ENCODE measurements at places on chromosomes 13 and 19.

DNA sequence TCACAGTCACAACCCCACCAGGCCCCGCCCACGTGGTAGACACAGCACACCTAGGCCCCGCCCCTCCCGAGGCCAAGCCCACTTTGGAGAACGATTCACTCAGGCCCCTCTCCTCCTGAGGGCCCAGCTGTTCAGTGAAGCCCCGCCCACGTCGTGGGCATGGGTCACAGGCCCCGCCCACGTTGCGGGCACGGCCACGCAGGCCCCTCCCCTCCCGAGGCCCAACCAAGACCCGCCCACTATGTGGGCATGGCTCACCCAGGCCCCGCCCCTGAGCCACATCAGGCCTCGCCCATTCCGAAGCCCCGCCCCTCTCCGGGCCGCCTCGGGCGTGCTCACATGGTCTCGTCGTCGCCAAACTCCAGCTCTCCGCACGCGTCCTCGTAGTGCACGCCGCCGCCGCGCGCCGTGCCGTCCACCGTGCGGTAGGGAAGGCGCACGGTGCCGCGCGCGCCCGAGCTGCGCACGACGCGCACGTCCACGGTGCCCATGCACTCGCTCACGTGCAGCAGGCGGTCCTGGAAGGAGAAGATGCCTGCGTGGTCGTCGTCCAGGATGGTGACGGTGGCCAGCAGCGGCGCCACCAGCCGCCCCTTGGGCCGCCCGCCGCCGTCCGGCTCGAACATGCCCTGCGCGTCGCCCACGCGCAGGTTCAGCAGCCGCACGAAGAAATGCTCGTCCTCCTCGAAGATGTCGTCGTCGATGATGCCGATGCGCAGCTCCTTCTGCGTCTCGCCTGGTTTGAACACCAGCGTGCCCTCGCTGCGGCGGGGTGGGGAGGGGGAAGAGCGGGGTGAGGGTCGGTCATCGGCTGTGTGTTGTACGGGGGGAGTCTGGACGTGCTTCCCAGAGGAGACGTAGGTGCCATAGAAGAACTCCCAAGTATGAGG is 24.0 kb downstream of the SLC8A2 start:
- no peak for DNase-seq

DNA sequence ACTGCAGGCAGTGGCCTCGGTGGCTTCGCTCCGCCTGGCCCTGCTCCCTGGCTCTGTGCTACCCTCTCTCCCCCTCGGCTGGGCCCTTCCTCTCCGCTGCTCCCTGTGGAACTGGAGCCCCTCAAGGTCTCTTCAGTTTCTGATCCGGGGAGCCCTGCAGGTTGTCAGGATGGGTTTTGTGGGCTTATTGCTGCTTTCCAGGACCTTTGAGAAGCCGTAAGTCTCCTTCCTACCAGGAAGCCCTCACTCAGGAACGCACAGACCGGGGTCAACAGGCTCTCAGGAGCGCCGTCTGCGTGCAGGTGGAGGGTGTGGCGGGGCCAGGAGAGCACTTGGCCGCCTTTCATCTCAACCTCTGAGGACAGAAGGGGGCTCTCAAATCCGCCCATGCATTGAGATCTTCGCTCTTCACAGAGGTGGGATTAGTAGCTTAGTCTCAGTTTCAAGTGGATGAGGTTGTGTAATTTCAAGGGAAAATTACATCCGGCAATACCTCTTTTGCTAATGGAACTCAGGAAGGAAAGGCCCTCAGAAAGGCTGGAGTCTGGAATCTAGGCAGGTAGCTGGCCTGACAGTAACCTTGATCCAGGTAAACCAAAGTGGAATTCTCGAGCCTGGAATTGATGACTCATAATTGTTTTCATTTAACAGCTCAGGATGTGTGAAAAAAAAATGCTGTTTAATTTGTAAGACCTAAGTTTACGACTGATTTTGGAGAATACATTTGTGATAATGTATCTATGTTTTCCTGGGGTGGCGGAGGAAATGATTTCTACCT is 102.0 kb downstream of the ATP11A start:
- DNase-seq, result peak; percentile 12

GRCh38 chr19:7304200-7304599 is 10.0 kb upstream of the INSR start:
- DNase-seq, result no peak

DNA sequence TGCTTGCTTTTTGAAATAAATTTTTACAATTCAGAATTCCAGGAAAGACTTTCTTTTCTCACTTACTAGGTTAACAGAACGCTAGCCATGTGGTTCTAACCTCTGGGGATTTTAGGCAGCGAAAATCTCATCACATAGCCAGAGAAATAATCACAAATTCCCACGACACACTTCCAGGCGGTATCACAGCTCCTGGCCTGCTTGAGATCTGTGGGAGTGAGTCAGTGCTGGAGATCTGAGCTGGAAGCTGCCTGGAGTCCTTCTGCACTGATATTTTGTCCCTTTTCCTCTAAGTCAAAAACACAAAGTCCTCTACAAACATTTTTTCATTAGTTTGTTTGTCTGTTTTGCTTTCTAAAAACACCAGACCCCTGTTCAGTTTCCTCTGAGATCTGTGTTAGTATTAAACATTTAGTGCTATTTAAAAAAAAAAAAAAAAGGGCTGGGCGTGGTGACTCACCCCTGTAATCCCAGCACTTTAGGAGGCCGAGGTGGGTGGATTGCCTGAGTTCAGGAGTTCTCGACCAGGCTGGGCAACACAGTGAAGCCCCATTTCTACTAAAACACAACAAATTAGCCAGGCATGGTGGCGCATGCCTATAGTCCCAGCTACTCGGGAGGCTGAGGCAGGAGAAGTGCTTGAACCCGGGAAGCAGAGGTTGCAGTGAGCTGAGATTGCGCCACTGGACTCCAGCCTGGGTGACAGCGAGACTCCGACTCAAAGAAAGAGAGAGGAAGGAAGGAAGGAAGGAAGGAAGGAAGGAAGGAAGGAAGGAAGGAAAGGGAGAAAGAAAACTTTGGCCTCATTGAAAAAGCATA is 12.2 kb upstream of the UBE2L5 start:
- no peak for DNase-seq

DNA sequence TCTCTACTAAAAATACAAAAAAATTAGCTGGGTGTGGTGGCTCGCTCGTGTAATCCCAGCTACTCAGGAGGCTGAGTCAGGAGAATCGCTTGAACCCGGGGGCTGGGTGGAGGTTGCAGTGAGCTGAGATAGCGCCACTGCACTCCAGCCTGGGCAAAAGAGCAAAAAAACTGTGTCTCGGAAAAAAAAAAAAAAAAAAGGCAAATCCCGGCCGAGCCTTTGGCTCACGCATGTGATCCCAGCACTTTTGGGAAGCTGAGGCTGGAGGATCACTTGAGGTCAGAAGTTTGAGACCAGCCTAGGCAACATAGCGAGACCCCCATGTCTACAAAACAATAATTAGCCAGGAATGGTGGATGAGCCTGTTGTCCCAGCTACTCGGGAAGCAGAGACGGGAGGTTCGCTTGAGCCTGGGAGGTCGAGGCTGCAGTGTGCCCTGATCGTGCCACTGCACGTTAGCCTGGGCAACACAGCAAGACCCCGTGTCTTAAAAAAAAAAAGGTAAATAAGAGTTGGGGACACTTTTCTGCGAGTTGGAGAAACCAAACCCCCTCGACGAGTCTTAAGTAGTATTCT is 574 bp upstream of the GPX4 start:
- no peak for DNase-seq

GRCh38 chr13:108155185-108156106 is 59.9 kb downstream of the LIG4 start:
- peak; percentile 36 for DNase-seq

DNA sequence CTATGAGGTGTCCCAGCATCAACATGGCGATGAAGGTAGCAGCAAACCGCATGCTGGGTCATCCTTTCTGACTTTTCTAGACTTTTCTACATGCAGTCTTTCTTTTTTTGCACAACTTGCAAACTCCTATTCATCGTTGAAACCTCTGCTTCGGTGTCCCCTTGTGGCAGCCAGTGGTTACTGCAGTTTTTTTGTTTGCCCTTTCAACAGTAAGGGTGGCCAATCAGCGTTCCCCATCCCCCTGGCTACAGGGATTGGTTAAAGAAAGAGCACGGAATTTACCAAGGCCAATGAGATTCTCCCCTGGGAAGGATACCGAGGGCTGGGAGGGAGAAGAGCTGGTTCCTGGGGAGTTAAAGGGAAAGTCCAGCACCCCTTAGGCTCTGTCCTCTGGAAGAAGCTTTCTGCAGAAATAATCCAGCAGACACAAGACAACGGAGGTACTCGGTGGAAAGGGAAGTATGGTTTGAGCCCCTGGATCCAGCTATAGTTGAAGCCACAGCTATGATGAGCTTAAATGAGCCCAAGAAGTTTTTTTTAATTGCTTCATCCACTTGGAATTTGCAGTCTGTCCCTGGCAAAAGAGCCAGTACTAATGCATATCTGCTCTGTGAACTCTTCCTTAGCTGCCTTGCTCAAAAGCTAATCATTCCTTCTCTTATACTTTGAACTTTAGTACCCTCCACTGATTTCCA is 5.6 kb upstream of the LSM4 start:
- DNase-seq, result peak; percentile 95

- DNase-seq, result peak; percentile 17
Measured at GRCh38 chr13:47233734-47234133, 336.9 kb upstream of the HTR2A start.

- no peak for DNase-seq
Measured at GRCh38 chr19:51140441-51140840, 1.7 kb upstream of the SIGLEC7 start.

DNA sequence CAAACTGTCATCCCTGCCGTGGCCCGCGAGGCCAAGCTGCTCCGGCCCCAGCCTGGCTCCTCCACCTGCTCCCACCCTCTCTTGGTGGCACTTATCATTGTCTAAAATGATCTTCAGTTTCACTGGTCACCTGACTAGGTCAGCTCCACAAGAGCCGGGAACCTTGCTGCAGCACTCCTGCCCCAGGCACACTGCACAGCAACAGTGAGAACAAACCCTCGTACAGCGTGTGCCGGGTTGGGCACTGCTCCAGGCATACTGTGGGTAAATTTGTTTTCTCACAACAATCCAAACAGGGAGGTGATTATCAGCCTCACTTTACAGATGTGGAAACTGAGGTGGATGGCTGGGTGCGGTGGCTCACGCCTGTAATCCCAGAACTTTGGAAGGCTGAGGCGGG is 8.9 kb downstream of the DEDD2 start:
- no peak for DNase-seq

DNA sequence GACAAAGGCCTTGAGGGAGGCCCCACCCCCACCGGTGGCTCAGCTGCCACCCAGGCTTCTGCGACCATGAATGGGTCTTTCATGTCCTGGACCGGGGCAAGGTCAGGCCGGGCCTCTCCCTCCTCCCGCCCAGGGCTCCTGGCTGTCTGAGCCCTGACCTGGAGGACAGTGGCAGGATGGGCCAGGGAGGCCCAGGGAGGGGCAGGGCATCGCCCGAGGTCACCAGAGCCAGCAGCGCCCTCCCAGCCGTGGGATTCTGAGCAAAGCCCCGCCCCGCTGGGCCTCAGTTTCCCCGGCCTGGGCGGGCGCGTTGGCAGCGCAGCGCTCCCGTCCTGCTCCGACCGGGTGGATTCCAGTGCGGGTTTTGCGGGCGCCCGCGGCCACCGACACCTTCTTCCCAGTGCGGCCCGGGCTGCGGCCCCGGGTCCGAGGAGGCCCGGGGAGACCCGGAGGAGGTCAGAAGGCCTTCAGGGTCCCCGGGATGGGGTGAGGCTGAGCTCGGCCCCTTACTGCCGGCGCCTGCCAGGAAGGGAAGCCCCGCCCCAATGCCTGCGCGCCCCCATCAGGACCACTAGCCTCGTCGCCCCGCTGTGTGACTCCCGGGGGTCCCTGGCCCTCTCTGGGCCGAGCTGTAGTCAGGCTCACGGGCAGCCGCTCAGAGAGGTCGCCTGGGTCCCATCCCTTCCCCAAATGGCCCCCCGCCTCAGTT is 24.6 kb upstream of the SEMA6B start:
- DNase-seq, result no peak

- no peak for DNase-seq
Measured at GRCh38 chr13:44855860-44856259, 133.4 kb downstream of the NUFIP1 start.

DNA sequence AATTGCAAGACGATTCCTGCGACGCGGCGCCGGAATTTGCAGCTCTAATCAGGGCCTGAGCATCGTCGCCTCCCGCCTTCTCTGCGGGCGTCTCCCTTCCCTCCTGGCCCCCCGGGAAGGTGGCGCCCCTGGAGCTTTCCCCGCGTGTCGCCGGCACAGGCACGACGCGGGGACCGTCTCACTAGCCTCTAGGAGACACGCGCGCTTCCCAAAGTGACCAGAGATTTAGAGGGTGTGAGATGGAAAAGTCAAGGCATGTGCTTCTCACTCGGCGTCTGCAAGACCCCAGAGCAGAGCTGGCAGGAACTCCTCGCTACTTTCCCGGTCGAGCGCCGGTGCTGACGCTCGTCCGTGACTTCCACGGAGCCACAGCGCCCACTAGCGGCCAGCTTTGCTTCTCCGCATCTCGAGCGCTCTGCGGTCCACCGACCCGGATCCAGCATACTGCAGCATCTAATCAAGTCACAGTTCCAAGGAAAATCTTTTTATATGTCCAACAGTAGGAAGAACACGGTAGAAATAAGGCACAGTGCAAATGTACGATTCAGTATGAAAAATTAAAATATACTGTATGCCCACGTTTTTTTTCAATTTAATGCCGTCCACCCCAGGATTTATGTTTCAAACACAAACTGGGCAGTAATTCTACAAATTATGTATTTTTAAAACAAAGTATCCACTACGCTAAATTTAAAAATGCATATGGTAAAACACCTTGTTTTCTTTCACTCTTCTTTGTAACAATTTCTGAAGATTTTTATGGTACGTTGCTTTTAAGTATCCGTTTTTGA is 977 bp upstream of the EFNB2 start:
- DNase-seq, result peak; percentile 94

DNA sequence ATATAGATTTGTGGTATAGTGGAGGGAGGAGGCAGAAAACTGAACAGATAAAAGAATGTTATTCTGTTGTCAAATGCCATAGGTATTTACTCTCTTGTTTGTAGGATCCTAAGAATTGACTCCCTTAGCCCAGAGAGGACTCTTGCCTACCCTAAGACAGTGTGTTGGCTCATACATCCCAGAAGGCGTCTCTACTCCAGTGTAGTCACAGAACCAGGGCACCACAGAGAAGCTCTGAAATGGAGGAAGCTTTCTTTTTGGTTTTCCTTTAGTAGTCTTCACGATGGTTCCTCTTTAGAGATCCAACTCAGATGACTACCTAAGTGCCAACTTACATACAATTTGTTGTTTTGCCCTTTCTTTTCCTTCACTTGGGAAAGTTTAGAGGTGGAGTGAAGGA is 14.0 kb downstream of the GPR183 start:
- DNase-seq, result no peak

DNA sequence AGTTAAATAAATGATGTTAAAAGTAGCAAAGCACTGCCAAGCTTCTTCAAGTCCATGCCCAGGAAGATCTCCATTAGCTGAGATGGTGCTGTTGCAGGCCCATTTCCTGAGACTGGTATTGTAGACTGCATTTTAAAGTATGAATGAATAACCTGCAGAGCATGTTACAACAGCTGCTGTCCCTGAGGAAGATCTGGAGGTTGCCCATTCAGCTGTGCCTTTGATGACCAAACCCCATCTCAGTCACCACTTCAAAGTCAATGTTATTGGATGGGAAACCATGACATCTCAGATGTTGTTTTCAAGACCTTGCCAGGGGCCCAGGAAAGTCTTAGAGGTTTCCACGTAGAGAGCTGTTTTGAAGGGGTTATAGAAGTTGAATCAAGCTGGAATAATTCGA is 281.3 kb downstream of the MTUS2 start:
- DNase-seq, result no peak

All from right hindlimb (tissue), 1 donor.